ENCODE measurements at places on chromosomes 6 and 20.

GRCh38 chr6:159919011-159919511 lies 28.3 kb downstream of the MAS1 start:
- DNase-seq: no peak

GRCh38 chr20:52302736-52303135 lies 111.2 kb upstream of the ZFP64 start:
- DNase-seq: no peak

- no peak for DNase-seq
These were observed 91.8 kb downstream of the ASXL1 start for GRCh38 chr20:32449890-32450401.

- no peak for DNase-seq
These were observed 8.8 kb upstream of the SNAI1 start for GRCh38 chr20:49973981-49974380.

DNA sequence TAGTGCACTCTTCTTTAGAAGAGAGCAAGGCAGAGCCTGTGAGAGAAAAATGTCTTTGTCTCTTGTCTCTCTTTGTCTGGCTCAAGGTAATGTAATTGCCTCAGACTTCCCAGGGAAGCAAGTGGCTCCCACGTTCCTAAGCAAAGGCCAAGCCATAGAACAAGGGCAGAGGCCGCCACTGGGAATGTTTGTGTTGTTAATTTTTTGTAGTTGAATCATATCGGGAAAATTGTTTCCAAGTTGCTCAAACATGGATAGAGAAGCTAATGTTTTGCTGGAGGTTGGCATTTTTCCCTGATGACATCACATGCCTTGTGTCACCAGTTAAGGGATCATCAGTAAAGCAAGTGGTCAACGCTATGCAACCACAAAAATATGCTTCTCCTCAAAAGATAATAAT lies 211.5 kb upstream of the FOXA2 start:
- DNase-seq: no peak

DNA sequence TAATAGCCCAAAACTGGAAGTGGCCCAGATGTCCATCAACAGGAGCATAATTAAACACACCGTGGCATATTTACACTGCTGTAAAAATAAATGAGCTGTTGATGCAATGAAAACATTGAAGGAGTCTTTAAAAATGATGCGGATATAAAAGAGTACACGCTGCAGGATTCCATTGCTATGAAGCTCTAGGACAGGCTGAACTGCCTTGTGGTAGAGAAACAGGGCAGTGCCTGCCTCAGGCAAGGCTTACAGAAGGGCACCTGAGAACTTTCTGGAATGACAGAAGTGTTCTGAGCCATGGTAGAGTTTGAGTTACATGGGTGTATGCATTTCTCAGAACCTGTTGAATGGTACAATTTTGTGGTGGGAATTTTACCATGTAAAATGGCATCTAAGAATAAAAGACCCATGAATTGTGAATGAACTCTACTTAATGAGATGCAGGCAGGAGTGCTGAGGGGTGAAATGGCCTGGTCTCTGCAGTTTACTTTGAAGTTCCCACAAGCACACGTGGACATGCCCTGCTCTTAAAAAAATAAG lies 45.3 kb upstream of the RIN2 start:
- DNase-seq: no peak

DNA sequence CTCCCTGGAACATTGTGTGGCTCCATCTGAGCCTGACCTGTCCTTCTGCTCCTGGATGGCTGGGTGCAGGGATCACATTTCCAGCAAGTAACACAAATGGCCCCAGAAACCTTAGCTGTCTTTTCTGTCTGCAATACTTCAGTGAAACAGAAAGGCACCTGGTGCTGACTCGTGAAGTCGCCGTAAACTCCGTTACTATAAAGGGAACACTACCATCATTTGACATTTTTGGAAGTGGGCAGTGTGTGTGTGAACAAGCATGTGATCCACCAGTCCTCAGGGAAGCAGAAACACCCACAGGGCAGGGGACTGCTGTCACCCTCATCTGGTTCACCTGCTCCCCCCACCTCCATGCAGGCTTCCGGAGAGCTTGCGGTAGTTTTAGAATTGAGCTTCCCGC lies 23.9 kb downstream of the SERPINB6 start:
- no peak for DNase-seq

DNA sequence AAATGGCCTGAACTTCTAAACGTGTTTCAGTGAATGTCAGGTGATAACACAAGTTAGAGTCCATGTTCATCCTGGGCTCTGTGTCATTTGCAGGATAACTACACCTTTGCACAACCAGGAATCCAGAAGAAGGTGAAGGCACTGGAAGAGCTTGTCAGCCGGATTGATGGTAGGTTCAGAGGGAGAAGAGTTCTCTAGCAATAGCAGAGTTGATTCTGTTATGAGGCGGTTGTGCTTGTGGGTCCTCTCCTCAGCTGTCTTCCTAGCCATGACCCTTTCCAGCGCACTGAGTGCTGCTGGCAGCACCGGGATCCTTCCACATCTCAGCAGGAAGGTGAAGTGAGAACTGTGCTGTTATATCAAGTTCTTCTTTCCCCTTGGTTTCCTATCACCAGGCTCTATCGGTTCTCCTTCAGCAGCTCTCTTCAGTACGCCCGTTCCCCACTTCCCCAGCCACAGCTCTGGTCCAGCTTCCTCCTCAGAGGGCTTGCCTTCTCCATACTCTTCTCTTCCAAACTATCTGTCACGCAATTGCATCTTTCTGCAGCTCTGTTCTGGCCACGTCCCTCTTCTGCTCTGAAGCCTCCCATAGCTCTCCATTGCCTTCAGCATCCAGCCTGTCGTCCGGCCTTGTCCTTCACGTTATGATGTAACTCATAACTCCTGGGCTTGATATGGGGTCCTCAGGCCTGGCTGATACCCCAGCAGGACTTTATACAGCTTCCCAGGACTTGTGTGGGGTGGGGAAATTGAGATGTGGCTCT lies 39.9 kb upstream of the RNF8 start:
- no peak for DNase-seq

DNA sequence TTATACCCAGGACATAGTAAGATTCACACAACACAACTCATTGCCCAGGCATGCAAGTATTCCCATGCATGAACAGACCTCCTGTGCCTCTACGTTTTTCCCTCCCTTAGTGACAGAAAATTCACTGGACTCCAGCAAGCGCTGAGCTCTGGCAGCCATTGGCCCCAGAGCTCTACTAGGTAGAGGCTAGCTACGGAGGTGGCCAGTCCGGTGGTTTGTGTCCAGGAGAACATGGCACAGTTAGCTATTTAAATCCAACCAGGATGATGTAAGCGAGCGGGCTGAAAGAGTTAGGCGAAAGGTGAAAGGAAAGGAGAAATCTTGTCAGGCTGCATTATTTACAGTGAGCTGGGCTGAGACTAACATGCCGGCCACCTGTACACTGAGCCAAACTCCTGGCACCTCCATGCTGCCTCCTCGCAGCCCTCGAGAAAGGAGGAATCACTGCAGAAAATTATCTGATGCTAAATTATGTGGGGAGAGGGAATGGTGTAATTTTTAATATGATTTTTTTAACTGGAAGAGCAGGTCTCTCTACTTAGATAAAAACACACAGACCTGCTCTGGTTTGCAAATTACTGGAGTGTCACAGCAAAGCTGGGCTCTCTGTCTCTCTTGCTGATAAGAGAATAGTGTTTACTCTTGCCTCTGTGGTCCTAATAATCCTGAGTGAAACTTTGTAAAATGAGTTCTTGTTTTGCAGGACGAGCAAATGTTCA lies 50.1 kb upstream of the ARMC2 start:
- no peak for DNase-seq

DNA sequence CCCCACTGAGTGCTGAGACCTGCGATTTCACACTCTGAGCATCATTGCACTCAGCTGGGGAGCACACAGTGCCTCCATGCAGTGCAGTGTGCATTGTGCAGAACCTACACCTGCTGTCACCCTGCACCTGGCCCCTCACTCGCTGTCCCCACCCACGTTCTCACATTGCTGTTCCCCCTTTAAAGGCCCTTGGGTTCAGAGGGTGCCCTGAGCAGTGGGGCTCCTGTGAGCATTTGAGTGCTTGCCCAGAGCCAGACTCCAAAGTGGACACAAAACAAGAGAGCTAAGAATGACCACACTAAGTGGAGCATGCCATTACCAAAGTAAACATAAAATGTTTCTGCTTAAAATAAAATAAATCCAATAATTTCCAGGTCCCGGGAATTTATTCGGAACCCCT lies 131.0 kb upstream of the CST7 start:
- DNase-seq: no peak

- no peak for DNase-seq
These were observed 469.9 kb upstream of the IRAK1BP1 start for GRCh38 chr6:78397499-78397898.

DNA sequence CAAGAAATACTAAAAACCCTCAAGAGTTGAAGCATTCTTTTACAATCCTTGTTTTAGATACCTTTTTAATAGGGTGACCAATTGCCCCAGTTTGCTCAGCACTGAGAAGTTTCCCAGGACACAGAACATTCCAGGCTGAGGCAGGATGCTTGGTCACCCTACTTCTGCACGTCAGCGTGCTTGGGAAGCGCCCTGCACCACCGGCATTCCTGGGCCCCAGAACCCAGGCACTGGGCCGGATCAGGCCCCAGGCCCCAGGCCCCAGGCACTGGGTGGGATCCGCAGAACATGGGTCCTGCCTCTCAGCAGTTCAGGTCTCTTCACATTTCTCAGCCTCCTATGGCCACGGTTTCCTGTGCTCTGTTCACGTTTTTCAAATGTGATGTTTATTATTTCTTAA lies 213.8 kb upstream of the QKI start:
- DNase-seq: no peak

DNA sequence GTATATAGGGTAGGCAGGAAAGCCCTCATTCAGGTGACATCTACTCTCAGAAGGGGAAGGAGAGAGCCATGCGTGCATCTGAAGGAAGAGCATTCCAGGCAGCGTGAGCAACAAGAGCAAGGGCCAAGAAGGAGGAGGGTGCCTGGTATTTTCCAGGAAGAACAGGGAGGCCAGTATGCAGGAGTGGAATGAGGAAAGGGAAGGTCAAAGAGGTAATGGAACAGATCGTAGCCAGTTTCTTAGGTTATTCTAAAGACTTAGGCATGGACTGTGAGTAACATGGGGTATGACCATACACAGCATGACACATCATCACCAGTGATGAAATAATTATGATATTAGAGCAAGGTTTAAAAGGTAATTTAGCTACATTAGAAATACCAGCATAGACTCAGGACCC lies 24.1 kb downstream of the ALDH8A1 start:
- DNase-seq: no peak

- no peak for DNase-seq
These were observed 63.5 kb upstream of the NEDD9 start for GRCh38 chr6:11295969-11296368.

- DNase-seq: no peak
These were observed 28.6 kb downstream of the RALY start for GRCh38 chr20:34022151-34022838.

DNA sequence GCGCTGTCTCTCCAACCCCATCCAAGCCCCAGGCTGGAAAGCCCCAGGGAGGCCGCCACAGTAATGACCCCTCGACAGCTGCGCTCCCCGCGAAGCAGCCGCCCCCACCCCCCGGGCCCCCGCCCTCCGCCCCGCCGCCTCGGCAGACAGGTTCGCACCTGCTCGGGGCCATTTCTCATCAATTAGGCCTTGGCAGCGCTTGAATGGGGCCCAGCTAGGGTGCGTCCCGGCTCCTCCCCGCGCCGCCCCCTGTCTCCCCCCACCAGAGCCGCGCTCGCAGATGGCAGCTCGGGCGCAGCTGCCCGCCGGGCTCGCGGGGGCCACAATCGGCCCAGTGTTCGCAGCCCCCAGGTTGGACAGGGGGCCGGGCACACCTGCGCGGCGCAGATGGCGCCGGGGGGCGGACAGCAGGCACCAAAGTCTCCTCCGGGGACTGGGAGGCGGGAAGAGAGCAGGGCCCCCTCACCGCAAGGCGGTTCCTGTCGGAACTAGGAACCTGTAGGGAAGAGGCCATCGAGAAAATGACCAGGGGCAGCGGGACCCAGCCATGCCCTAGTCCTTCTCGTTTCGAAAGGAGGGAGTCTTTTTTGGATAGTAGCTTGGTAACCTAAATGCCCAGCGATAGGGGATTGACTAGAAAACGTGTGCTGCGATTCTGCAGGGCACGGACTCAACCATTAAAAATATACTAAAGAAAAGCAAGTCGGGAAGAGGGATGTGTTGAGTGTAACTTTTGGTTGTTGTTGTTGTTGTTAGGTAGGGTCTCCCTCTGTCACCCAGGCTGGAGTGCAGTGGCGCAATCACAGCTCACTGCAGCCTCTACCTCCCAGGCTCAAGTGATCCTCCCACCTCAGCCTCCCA lies 83.2 kb upstream of the EYA2 start:
- DNase-seq: no peak

DNA sequence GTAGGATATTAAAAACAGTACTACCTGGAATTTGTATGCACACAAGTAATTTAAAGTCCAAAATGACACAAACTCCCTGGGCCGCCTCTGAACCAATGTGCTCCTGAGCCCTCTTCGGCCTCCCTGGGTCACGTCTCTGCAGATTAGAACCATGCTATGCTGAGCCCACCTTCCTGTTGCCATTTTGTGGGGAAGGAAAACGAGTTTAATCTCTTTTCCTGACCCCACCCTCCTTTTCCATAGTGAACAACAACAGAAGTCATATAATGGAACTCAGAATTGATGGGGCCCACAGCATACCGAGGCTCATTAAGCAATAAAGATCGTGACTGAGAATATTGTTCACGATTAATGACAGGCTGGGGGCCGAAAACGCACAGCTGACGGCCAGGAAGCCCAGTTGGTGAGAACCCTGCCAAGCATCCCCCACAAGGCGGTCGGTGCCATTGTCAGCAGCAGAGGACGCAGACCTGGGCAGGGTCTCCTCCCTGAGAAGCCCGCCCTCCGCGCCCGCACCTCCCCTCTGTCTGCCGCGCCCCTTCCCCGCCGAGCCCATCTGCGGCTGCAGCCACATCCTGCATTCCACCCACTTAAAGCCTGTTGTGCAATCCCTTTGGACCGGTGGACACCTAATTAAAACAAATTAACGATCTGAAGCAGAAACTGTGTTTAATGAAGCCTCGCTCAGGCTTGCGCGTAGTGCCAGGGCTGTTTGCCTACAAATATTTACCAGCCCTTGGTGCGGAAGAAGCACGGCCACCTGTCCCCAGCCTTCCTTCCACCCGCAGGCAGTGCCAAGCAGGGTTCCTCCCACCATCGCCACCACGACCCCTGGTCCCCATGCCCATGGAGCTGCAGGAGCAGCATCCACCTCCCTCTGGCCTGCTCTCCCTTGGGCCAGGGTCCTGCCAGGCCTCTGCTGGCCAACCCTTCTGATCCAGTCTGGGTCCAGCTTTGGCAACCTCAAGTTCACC lies 68.1 kb downstream of the DLL1 start:
- DNase-seq: no peak

- peak; percentile 30 for DNase-seq
These were observed 50.1 kb upstream of the SLC32A1 start for GRCh38 chr20:38674092-38674764.

DNA sequence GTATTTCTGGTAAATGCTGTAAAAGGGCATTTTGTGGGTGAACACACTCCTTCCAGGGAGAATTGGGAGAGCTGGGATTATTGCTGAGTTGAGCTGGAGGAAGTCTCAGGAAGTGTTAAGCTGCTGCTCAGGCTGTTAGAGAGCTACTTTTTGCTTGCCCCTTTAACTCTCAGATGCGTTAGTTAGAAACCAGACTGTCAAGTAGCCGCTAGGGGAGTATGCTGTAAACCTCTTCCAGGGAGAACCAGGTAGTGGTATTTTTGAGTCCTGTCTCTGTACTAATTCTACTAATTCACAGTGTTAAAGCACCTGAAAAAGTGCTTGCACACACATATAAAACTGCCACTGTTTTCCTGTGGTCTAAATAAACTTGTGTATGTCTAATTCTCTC lies 6.6 kb upstream of the GFRAL start:
- DNase-seq: no peak

- no peak for DNase-seq
These were observed 45.5 kb downstream of the TTI1 start for GRCh38 chr20:37987602-37988290.

GRCh38 chr6:100382767-100383195 lies 81.9 kb downstream of the SIM1 start:
- DNase-seq: no peak

Measured in stimulated activated CD8-positive, alpha-beta memory T cell treated with anti-CD3 and anti-CD28 coated beads, Interleukin-2, amount 100 ng/mL, for 1 hour (primary cell).